ENCODE measurements at places on chromosomes 5 and 9.

- no peak for DNase-seq
Measured at GRCh38 chr5:87101321-87101720, 166.4 kb upstream of the RASA1 start.

DNA sequence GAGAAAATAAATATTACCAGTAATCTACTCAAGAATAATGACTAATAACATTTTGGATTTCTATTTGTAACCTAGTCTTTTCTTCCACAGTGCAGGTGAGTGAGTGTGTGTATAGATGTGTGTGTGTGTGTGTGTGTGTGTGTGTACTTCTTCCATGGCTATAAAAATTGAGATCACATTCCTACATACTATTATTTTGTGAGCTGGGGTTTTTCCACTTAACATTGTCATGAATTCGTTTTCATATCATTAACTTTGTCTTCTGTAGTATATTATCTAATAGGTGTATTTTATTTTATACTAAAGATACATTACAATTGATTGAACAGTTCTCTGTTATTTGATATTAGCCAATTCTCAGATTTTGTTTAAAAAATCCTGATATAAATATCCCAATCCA lies 152.4 kb upstream of the TRPC7 start:
- DNase-seq, result no peak

GRCh38 chr5:139912804-139913203 lies 117.2 kb downstream of the PSD2 start:
- no peak for DNase-seq

DNA sequence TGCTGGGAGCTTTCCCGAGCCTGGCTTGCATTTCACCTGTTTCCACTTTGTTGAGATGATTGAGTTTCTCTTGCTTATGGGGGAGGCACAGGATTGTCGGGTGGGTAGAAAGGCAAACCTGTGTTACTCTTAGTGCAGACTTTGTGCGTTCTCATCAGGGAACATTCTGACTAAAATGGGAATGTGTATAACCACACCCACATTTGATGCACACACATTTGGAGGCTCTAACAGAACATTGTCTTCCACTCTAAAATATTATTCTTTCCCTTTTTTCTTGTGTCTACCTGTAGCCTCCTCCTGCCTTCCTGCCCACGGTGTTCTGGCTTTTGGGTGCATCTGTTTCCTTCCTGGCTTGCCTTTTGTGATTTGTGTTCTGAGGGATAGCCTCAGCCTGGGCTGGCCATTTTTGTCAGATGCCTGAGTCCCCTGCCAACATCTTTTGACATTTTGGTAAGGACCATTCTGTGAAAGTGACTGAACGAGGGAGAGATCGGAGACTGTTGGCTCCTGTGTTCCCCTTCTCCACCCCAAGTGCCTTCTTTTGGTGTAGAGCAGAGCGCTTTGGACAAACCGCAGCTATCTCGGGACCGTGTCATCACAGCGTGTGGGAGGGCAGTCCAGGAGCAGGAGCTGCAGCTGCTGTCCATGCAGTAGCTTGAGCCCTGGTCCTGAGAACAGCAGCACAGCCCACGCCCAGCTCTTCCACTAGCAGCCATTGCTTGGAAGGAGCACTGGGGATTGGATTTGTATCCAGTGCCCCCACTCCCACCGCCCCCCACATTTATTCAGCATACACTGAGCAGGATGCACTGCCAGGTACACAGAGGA lies 101.4 kb downstream of the ARHGAP26 start:
- DNase-seq, result no peak

DNA sequence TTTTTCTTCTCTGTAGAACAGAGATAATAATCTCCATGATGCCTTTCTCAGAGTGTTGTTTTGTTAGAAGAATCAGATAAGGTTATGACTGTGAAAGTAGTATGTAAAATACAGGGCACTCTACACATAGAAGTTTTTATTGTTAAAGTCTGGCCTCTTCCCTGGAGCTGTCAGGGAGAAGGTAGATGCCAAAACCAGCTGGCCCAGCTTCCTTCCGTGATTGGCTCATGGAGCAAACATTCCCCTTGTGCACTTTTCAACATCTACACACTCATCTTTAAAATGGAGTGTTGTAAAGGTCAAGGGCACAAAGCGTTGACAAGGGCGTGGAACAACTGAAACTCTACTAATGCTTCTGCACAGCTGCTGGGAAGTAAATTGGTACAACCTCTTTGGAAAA lies 7.4 kb upstream of the RNF183 start:
- no peak for DNase-seq

DNA sequence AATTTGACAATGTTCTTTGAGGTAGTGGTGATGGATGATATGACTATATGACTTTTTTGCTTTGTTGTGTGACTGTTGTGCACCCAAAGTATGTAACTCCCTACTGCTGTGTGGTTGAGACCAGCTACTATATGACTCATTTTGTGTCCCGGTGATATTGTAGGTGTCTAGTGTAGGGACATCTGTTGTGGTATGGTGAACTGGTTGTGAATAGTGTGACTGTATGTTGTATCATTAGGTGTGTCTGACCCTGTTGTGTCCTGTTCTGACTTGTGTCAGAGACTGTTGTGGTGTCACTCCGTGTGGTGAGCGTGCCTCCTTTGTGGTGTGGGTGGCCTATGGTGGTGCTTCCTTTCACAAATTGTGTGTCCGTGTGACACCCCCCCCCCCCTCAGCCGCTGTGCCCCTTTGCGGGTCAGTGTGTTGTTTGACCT lies 11.2 kb upstream of the CXXC5 start:
- no peak for DNase-seq

- DNase-seq, result no peak
Measured at GRCh38 chr5:41337216-41337615, 123.9 kb upstream of the C6 start.

- DNase-seq, result no peak
Measured at GRCh38 chr9:93656426-93657239, 80.2 kb downstream of the PHF2 start.

- no peak for DNase-seq
Measured at GRCh38 chr5:180289433-180289832, 2.5 kb downstream of the MAPK9 start.

DNA sequence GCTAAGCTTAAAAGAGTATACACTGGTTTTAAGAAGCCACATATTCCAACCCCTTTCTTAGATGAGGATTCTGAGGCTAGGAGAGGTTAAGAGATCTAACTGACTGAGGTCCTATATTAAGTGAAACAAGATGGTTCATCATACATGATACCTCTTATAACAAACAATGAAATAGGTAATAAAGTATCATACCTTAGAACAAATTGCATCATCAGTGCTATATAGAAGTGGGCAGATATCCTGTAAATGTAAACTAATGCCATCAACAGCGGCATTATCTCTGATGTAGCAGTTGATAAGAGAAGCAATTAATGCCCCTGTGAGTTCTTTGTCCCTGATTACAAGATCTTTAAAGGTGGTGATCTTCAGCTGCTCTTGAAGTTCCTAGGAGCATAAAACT lies 60.5 kb downstream of the NUP155 start:
- no peak for DNase-seq

DNA sequence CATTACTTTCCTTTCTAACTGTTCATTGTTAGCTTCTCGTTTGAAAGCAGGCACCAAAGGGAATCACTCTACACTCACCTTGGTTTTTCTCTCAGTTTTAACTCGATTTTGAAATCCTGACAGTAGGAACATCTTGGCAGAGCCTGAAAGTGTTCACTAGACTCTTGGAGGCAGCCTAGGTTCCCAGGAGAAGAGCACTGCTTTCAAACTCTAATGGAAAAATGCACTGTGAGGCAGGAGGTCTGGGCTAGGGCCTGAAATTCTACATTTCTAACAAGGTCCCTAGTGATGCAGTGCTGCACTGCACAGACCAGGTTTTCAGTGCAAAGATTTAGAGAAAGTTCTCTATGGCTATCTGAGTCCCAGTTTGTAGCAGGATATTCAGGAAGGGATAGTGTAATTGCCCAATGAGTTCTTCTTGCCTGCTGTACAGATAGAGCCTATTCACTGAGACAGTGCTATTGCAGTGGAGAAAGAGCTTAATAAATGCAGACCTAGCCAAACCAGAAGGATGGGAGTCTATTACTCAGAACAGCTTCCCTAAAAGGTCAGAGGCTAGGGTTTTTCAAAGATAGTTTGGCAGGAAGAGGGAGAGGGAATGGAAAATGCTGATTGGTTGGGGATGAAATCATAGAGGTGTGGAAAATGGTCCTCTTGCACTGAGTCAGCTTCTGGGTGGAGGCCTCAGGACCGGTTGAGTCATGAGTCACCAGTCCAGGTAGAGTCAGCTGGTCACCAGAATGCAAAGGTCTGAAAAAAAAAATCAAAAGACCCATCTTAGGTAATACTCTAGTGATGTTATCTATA lies 153.9 kb downstream of the GPBP1 start:
- DNase-seq, result no peak

DNA sequence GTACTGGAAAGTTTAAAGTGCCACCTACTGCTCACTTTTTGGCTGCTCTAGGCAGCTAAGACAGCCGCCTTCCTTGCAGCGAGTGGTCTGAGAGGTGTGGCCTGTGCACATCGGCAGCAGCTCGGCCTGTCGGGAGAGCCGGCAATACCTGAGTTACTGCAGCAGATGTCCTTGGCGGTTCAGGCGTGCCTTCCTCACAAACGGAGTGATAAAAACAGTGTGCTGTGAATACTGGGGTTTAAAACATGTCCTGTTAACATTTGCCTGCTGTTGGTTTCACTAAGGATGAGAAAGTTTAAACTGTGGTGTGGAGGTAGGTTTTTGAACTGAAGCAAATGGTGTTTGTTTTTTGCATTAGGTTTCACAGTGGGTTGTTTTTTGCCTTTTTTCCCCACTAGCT lies 12.9 kb downstream of the TRAF2 start:
- no peak for DNase-seq

DNA sequence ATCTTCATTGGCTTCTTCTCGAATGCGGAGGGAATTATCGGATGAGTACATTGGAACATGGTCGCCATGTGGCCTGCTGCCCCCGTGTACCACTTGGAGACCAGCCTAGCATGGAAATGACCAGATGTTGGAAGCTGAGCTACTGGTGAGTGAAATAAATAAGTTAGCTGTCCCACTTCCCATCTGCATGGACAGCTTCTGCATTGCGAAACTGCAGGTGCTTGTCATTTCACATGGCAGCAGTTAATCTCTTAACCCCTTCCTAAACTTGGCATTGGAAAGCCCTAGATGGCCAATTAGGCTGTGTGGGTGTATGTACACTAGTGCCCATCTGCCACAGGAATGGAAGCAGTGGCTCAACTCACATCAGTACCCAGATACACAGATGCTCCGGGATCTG lies 246.6 kb upstream of the IL12B start:
- no peak for DNase-seq

DNA sequence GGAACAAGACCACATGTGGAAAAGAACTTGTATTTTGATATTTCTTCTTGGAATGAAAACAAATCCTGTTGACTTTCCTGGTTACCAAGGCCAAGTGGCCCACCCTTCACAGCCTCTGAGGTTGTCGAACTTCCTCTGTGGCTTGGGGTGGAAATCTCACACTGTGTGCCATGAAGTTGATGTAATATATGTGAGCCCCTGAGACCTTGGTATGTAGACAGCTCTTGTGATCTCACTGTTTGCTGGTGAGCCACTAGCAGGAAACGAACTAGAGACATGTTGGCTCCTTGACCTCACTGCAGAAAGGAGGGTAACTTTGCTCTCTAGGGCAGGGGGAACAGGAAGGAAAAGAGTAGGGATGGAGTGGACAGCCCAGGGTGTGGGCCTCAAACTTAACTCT lies 159.4 kb downstream of the ARHGAP26 start:
- no peak for DNase-seq

GRCh38 chr9:91040371-91041215 lies 239.0 kb downstream of the SYK start:
- DNase-seq, result no peak

GRCh38 chr9:134054891-134055811 lies 12.7 kb downstream of the BRD3 start:
- DNase-seq, result no peak

DNA sequence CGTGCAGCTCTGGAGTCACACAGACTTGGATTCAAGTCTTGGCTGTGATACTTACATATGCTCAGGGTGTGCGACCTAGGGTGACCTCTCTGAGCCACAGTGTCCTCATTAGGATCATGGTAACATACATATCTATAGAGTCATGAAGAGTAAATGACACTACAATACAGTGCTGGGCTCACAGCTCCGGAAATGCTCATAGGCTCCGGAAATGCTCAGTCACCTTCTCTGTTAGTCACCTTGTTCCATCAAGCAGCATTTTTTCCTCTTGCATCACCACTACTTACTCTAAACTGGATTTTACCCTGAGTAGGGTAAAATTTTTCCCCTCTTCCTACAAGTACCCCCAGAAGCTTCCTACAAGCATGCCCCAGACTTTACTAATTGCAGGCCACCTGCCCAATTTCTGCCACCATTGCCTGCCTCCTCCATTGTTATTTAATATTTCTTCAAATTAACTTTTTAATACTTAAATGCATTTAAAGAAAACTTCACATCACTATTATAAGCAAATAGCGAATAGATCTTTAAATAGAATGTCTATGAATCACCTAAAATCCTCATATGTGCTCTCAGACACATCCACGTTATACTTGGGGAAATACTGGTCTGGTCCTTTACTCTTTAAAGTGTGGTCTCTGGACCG lies 147.6 kb upstream of the SPRY4 start:
- no peak for DNase-seq

- no peak for DNase-seq
Measured at GRCh38 chr5:6182271-6182815, 196.0 kb downstream of the MED10 start.

- DNase-seq, result no peak
Measured at GRCh38 chr9:131347376-131348020, 46.4 kb upstream of the PRRC2B start.

- no peak for DNase-seq
Measured at GRCh38 chr5:134818776-134819175, 27.0 kb upstream of the C5orf24 start.

DNA sequence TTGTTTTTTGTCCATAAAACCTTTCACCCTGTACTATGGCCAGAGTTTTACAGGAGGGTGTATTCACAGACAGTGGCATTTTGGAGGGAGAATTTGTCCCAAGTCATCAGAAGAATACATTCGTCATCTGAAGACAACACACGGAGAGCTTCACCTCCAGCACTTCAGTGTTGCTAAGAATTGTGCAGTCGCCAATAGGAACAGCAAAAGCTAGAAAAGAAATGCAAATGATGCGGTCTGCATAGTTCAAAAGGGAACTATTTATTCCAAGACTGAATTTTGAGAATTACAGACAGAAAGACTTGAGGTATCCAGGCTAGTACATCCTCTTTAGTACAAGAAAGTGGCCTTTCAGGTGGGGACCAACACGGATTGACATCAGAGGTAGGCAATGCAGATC lies 399.2 kb upstream of the KIF2A start:
- no peak for DNase-seq

- DNase-seq, result no peak
Measured at GRCh38 chr5:115050866-115051265, 118.8 kb downstream of the TRIM36 start.

DNA sequence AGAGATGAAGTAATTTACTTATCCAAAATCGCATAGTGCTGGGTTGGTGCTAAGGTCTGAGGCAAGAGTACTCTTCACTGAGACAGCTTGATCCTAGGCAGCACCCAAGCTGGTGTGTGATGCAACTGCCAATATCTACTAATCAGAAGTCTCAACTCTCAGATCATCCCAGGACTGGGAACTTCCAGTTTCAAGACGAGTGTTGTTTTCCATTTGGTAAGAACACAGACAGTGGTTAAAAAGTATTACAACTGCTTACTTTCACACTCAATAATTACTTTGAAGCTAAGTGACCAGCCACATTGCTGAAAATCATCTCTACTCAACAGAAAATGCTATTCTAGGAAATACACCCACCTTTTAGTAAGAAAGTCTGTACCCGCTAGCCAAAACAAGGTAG lies 45.3 kb downstream of the FBXW11 start:
- DNase-seq, result no peak

Data from amygdala (tissue), 56 donors.